Smooth muscle cell of the coronary artery (primary cell): ENCODE measurements at places on chromosomes 7 and 10. TPM values are rescaled to one million over a fixed set of nuclear protein-coding genes. Genes with fewer than 3 reads are reported as not detected.

The ADIRF gene
- 44.9 and 184 TPM in 2 replicates for total RNA-seq

The CXCL12 gene
- 197 and 235 TPM in 2 replicates for total RNA-seq

The SLIT1 gene
- under 0.01 and 0.35 TPM in 2 replicates for total RNA-seq

The TET1 gene
- 0.82 and 1.4 TPM in 2 replicates for total RNA-seq

The SOSTDC1 gene
- not detected in 2 replicates for total RNA-seq
